Activated naive CD4-positive, alpha-beta T cell treated with anti-CD3 and anti-CD28 coated beads, Interleukin-2, amount 50 U/mL, for 72 hours (primary cell): ENCODE measurements at places on chromosomes 3 and 15. TPM values are rescaled to one million over a fixed set of nuclear protein-coding genes. Genes with fewer than 3 reads are reported as not detected.

The CPN2 gene
- total RNA-seq: not detected

The ITGA11 gene
- total RNA-seq: 0.27 TPM

- no peak for DNase-seq
Measured at GRCh38 chr3:26198609-26199008, 408.7 kb downstream of the OXSM start.

GRCh38 chr3:48405971-48406370 lies 23.9 kb downstream of the PLXNB1 start:
- no peak for DNase-seq
